ENCODE measurements at places on chromosomes 5 and 9.

DNA sequence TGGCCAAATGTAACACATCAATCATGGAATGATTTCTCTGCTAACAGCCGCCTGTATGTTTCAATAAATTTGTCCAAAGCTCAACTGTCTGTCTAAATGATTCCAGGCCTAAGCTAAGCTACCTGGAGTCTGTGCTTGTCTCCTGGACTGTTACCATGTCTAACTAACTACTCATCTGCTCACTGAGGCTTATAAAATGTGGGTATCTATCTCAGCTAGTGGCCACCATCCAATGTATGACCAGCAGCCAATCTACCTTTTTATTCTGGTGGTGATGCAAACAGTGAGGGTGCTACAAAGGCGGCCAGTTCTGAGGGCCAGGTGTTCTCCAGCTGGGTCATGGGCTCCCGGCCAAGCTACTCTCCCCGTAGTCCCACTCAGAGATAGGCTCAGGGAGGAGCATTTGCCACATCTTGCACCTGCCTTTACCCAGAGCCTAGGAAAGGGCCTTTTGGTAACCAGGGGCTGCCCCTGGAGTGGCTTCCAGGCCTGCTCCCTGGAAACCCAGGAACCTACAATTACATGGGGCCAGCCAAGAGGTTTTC lies 59.1 kb downstream of the PFDN1 start:
- no peak for DNase-seq

- no peak for DNase-seq
Observed at GRCh38 chr5:78997090-78997489, 12.0 kb upstream of the ARSB start.

- peak; percentile 68 for DNase-seq
Observed at GRCh38 chr5:108003178-108003577, 332.4 kb upstream of the EFNA5 start.

- no peak for DNase-seq
Observed at GRCh38 chr5:168303393-168304025, 12.1 kb downstream of the WWC1 start.

DNA sequence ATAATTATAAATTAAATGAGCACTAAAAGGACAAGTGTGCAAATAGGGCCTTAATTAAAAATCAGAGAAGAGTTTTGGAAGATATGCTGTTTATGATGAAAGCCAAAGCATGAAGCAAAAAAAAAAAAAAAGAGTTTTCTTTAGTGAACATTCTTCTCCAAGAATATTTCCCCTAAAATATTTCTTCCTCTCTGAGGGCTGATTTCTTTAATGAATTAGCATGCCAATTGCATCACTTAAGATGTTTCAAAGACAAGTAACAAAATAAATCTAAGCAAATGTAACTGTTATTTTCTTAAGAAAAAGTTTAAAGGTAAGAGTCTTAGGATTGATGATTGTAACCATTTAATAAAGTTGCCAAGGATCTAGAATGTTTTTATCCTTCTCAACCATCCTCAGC lies 81.6 kb upstream of the MPDZ start:
- no peak for DNase-seq

DNA sequence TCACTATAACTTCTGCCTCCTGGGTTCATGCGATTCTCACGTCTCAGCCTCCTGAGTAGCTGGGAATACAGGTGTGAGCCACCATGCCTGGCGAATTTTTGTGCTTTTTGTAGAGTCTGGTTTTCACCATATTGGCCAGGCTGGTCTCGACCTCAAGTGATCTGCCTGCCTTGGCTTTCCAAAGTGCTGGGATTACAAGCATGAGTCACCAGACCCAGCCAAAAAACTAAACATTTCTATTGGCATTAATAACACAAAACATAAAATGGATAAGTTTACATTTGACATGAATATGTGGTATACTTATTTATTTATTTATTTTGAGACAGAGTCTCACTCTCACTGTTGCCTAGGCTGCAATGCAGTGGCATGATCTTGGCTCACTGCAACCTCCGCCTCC lies 13.6 kb upstream of the REEP5 start:
- DNase-seq, result no peak

GRCh38 chr9:35650341-35651158 lies at the start of gene SIT1:
SIT1 (minus strand) TSS chr9:35650931; CDS start chr9:35650853, 78 bp downstream.
- no peak for DNase-seq

DNA sequence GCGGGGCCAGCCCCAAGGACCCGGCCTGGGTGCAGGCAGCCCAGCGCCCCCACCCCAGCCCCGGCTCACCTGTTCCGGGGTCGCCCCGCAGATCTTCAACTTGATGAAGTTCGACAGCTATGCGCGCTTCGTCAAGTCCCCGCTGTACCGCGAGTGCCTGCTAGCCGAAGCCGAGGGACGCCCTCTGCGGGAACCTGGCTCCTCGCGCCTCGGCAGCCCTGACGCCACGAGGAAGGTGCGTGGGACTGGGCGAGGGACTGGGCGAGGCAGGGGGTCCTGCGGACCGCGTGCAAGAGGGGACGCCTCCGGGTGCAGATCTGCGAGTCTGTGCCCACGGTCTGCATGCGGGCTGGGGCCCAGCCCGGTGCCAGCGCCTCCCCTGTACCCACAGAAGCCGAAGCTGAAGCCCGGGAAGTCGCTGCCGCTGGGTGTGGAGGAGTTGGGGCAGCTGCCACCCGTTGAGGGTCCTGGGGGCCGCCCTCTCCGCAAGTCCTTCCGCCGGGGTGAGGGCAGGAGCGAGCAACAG lies 9.7 kb downstream of the RGS14 start:
- DNase-seq, result no peak

DNA sequence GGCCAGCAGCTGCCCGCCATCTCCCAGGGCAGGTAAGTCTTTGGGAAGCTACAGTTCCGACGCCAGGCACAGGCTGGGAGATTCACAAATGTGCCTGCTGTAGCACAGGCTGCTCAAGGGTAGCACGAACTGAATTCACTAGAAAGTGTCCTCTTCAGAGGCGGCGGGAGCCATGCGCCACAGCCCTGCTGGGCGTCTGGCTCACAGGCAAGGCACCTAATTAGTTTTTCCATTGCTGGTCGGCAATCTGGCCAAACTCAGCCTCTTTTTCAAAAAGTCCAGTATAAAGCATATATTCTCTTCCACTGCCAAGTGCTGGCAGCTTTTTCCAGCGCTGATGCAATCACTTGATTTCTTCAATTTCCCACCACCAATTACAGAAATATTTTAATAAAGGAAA lies 128.9 kb upstream of the RAPGEF1 start:
- DNase-seq, result no peak

GRCh38 chr5:107469485-107470294 lies 201.0 kb downstream of the EFNA5 start:
- DNase-seq, result no peak

- no peak for DNase-seq
Observed at GRCh38 chr5:104628911-104629310, 1066.3 kb upstream of the NUDT12 start.

GRCh38 chr9:74773886-74774479 lies 113.7 kb downstream of the TRPM6 start:
- DNase-seq, result peak; percentile 81

GRCh38 chr9:115373000-115373709 lies 255.2 kb upstream of the TNC start:
- DNase-seq, result no peak

GRCh38 chr5:126390051-126390450 lies 33.2 kb upstream of the GRAMD2B start:
- DNase-seq, result no peak

GRCh38 chr5:10498350-10498749 lies 56.7 kb downstream of the ROPN1L start:
- no peak for DNase-seq

- DNase-seq, result no peak
Observed at GRCh38 chr5:142445266-142445665, 120.4 kb upstream of the SPRY4 start.

GRCh38 chr5:133581918-133582317 lies 30.4 kb downstream of the FSTL4 start:
- no peak for DNase-seq

DNA sequence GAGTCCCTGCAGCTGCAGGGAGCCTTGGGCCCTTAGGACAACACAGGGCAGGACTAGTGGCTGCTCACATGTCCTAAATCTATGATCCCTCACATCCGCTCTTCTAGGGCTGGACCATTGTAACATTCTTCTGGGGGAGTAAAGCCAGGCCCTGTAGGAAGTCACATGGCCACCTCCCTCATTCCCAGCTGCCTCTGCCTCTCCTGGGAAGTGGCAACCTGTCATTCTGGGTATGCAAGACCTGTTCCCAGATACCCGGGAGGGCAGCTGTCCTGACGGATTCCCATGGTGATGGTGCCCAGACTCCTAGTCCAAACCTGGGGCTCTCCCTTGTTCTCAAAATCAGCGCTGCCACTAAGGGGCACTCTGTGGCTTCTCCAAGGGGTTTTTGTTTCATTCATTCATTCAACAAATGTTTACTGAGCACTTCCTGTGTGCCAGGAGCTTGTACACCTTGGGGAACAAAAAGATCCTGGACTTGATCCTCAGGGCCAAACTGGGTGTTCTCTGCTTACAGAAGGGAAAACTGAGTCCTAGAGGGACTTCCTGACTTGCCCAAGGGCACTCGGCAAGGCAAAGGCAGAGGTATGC lies 85.6 kb downstream of the PSD2 start:
- DNase-seq, result no peak

Measured in hematopoietic multipotent progenitor cell treated with erythropoietin and hydrocortisone succinate and interleukin-3 and kit ligand, for 8 days (in vitro differentiated cells).